ENCODE measurements at places on chromosomes 3 and 15. TPM values are rescaled to one million over a fixed set of nuclear protein-coding genes. Genes with fewer than 3 reads are reported as not detected.

The DHFR2 gene
- 1.1 TPM for total RNA-seq

The CD86 gene
- not detected for total RNA-seq

The CNOT10 gene
- 7.6 TPM for total RNA-seq

- no peak overlapping the region for H3K27ac ChIP-seq
- no peak overlapping the region for H3K4me3 ChIP-seq
- H3K4me1 ChIP-seq, result no peaks in the 10 kb centered on the region
- no peak for DNase-seq
- no peaks in the 10 kb centered on the region for H3K27me3 ChIP-seq
These were observed 16.6 kb upstream of the KLF13 start for GRCh38 chr15:31309893-31310606.

DNA sequence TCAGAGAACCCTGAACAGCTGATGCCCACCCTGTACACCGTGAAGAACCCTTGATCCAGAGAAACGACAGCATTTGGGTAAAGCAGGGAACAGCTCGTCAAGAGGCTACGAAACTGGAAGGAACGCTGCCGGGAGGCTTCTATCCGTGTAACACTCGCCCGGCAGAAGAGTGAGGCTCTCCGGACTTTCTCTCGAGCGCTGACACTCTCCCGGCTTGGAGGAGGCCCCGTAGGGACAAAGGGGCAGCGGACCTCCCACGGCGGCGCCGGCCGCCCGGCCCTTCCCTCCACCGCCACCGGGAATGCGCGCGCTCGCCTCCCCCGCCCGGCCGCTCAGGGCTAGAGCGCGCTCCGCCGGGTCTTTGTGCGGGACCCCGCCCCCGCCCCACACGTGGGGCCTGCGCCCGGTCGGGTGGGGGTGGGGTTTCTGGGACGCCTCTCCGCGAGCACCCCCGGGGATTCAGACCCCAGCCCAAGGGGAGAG lies 1.7 kb downstream of the HYAL2 start:
- peak; percentile 86 for DNase-seq
- no peaks in the 10 kb centered on the region for H3K27me3 ChIP-seq
- no peaks in the 10 kb centered on the region for H3K36me3 ChIP-seq
- peak overlapping the region; percentile 93 for H3K27ac ChIP-seq
- peaks cover 8% of the 10 kb centered on the region for H3K4me1 ChIP-seq

DNA sequence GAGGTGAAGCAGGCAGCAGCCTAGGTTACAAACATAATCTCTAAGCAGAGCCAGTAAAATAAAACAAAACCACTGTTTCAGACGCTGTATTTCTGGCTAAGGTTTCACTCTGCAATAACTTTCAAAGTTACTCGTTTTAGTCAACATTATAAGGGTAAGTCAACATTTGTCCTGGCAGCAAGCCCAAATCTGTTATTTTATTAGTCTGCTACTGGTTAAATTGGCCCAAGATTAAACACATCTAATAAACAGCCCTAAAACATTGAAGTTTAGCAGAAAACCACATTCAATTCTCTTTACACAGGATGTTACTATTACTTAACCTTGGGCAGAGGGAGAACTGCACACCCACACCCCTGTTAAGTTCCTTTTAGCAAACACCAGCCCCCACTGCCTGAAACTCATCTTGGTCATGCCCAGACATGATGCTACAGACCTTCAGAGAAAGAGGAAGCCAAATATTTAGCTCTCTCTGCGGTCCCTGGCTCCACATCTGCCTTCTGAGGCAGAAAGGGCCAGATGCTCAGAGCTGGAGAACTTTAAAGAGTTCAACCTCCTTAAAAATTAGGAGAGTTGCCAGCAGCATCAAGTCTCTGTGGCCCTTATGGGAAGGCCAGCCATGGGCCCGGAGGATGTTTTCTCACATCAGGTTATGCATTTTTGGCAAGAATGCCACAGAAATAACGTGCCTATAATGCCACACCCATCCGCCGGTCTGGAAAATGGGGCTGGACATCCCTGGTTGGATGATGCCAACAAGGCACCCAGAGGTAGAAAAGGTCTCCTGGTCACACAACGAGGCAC lies 17.9 kb downstream of the ARHGEF3 start:
- peak overlapping the region; percentile 23 for H3K27ac ChIP-seq
- H3K27me3 ChIP-seq, result no peaks in the 10 kb centered on the region
- no peaks in the 10 kb centered on the region for H3K4me1 ChIP-seq
- no peak overlapping the region for H3K4me3 ChIP-seq
- peak; percentile 75 for DNase-seq

GRCh38 chr3:138492980-138493675 lies 58.7 kb downstream of the ESYT3 start:
- no peak overlapping the region for H3K4me3 ChIP-seq
- no peak for DNase-seq
- H3K27me3 ChIP-seq, result no peaks in the 10 kb centered on the region
- no peak overlapping the region for H3K27ac ChIP-seq
- H3K36me3 ChIP-seq, result peaks cover 8% of the 10 kb centered on the region
- no peaks in the 10 kb centered on the region for H3K4me1 ChIP-seq
